ENCODE measurements at places on chromosomes 11 and 22.

GRCh38 chr11:61918251-61918937 lies 1.0 kb upstream of the RAB3IL1 start:
- DNase-seq: peak; percentile 19

- DNase-seq: no peak
Observed at GRCh38 chr11:69802590-69802989, 16.6 kb downstream of the FGF3 start.

DNA sequence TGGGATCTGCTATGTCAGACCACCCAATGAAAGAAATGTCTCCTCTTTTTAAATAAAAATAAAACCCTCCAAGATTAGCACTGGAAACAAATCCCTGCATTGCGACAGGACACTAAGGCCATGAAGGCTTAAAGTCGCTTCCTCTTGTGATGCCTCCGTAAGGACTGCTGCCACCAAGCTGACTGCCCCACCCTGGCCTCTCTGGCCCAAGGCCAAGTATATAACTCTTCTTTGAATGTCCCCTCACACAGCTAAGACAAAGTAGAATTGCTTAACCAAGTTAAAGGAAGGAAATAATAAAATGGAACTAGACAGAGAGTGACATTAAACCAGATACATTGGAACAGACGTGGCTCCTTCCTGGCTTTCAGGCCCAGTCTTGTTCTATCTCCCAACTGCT lies 7.5 kb upstream of the NRGN start:
- DNase-seq: no peak

DNA sequence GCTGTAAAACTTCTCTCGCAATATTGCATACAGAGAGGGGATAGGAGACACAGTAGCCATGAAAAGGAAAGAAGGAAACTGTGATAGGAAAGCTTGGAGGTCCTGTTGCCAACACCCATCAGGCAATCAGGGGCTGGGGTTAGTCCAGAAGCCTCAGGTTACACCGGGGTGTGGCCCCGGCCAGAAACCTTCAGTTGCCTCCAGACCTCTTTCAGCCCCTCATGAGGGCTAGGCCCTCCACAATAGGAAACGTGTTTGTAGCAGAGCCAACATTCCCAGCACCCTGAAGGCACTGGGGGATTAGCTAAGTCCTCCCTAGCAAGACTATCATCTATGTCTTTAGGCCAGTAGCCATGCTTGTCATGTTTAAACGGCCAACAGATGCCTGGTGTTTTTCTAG lies 1048.0 kb upstream of the CNTN5 start:
- DNase-seq: no peak

GRCh38 chr11:83895516-83895915 lies 609.3 kb upstream of the CCDC90B start:
- no peak for DNase-seq

GRCh38 chr11:64064374-64065140 lies 28.8 kb downstream of the FLRT1 start:
- no peak for DNase-seq

GRCh38 chr22:26549902-26550497 lies 37.7 kb upstream of the TFIP11 start:
- DNase-seq: no peak

DNA sequence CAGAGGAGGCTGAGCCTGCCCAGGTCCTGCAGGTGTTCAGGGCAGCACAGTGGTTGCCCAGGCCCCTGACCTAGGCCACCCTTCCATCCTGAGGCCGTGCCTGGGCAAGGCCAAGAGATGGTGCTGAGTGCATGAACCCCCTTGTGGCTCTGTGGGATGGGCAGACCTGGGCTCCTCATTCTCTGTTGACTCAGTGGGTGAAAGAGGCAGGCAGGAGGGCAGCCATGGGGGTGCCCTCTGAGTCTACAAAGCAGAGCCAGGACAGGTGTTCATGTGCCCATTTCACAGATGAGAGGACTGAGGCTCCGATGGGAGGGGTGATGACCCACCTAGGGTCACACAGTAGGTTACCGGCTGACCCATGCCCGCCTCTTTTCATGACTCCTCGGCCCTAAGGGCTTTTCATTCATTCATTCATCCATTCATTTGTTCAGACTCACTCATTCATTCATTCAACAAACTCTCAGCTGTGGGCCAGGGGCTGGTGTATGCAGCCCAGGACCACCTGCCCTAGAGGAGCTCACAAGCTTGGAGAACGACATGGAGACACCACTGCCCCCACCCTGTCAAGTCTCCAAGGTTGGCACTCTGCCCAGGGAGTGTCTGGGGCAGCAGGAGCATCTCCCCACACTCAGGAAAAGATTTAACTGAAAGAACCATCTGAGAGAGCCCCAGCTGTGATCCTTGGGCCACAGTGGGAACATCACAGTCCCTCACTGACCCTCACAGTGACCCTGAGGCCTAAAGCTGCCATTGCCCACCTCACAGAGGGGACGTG lies 40.5 kb downstream of the IGLL5 start:
- no peak for DNase-seq

DNA sequence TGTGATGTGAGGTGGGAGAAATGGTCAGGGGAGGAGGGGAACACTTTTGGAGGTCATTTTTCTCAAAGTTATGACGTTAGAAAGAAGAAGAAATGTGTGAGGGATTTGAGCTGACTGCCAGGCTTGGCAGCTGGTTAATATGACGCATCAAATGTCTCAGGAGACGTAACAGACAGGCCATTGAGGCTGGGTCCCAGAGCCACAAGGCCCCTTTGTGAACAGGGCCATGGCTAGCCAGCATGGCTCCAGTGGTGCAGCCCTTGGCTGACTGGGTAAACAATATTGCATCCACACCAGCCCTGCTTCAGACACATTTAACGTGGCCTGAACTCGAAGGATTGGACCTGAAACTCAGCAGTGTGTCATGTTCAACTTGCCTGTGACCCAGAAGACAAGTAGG lies 34.3 kb downstream of the AMOTL1 start:
- DNase-seq: no peak

DNA sequence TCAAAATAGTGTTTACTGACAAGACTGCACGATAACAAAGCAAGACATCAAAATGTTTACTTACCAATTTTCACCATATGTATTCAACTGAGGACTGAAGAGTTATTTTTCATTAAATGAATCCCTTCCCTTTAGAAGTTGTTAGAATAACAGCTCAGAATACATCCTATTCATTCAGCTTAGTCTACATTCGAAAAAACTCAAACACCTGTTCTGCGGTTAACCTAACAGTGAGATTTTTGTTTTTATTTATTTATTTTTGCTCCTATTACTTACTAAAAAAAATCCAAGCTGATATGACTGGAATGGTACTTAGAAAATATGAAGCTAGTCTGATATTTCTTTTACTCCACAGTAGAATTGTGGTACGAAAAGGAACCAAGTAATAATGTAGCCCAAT lies 10.0 kb downstream of the KCNA4 start:
- DNase-seq: no peak

- no peak for DNase-seq
Observed at GRCh38 chr11:95917193-95918036, 6.5 kb downstream of the MTMR2 start.

- no peak for DNase-seq
Observed at GRCh38 chr11:103042161-103042560, 49.8 kb downstream of the DCUN1D5 start.

GRCh38 chr11:99316776-99317520 lies 296.2 kb downstream of the CNTN5 start:
- no peak for DNase-seq

DNA sequence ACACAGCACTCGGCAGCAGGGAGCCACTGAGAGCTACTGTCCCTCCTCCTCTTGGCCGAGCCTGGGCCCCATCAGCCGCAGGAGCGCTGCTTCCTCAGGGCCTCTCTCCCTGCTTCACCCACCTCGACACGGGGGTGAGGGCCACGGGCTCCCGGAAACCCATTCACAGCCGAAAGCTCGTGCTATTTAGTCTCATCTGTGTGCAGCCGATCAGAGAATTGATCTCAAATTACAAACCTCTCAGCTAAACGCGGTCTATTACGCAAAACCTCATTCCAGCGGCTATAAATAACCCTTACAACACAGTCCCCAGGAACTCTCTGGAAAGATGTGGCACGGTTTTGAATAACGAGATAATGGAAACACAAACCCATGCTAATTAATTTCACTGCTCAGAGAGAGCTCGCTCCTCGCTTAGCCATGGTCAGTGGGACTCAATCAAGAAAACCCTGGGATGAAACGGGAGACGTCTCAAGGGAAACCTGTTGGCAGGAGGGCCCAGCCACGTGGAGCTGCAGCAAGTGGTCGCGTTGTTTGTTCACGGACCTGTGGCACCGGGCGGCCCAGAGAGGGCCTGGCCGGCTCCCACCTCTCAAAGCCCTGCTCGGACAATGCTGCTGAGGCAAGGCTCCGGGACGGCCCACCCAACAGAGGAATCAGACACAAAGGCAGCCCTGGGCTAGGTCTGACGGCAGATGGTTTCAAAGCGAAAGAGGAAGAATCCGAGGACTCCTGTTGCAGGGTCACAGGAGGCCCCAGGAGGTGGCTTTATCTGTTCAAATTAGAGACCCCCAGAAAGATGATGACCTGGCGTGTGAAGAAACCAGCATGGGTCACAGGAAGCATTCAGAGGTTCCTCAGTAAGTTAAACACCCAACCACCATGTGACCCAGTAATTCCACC lies 210.5 kb downstream of the CTTN start:
- DNase-seq: peak; percentile 29
